Activated CD8-positive, alpha-beta memory T cell treated with anti-CD3 and anti-CD28 coated beads for 1 hour (primary cell): ENCODE measurements at places on chromosomes 3 and 15.

- DNase-seq, result no peak
These were observed 41.5 kb downstream of the CP start for GRCh38 chr3:149180057-149180573.

- no peak for DNase-seq
These were observed 436.6 kb downstream of the SOX2 start for GRCh38 chr3:182148360-182148759.

GRCh38 chr3:182465301-182466185, 327.8 kb upstream of the ATP11B start:
- no peak for DNase-seq

- no peak for DNase-seq
These were observed 244.9 kb downstream of the FAM43A start for GRCh38 chr3:194930377-194931204.

DNA sequence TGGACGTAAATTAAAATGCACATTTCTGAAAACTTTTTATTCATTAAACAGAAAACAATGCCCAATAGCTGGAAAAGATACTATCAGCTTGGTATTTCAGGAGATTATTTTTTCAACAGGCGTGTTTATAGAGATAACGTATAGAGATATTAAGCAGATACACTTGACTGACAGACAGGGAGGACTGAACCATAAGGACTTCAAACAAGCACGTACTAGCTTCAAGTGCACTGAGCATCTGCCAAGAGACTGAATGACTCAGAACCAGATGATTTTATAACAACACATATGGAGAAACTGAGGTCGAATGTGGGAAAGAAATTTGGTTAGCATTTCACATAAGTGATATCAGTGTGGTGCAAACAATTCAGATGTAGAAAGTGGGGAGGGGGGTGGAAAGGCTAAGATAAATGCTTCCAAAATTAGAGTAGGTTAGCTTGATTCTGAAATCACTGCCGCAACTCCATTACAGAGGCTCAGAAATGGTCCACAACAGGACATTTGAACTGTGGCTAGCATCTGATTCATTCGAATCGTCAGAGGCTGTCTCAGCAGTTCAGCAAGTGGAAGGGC, 103.5 kb downstream of the SEMA6D start:
- no peak for DNase-seq

GRCh38 chr3:38099518-38099917, 37.4 kb downstream of the ACAA1 start:
- no peak for DNase-seq

DNA sequence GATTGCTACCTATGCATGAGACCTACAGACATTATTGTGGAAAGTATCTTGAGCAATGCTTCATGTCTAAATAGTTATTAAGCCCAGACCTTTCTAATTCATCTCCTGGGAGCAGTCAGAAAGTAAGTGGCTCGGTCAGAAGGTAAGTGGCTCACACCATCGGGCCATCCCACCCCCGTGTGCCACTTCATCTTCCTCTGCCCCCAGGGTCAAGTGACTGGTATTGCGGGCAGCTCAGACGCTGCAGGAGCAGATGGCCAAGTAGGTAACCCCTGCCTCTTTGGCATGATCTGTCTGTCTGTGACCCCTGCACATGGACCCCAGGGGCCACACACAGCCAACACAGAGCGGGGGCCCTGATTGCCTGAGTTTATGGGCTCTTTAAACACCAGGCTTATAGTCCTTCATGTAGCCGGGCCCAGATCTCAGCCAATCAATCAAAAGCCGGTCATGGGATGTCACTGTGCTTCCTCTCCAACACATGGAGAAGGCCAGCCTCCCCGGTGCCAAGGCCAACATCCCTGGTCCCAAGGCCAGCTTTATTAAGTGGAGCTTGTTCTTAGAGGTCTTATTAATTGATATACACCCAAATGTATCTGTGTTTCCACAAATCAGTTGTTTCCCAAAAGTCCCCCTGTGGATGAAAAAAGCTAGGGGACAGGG, 42.9 kb downstream of the LARP6 start:
- DNase-seq, result no peak

- DNase-seq, result no peak
These were observed 33.9 kb downstream of the MYO5C start for GRCh38 chr15:52261498-52262242.

- no peak for DNase-seq
These were observed 348.0 kb downstream of the VPS13C start for GRCh38 chr15:61712129-61712759.

GRCh38 chr15:54839379-54839778, 357.4 kb downstream of the RSL24D1 start:
- DNase-seq, result no peak

- no peak for DNase-seq
These were observed 218.8 kb upstream of the HES1 start for GRCh38 chr3:193917158-193917557.

- no peak for DNase-seq
These were observed 43.9 kb downstream of the GABRA5 start for GRCh38 chr15:26910715-26911114.

DNA sequence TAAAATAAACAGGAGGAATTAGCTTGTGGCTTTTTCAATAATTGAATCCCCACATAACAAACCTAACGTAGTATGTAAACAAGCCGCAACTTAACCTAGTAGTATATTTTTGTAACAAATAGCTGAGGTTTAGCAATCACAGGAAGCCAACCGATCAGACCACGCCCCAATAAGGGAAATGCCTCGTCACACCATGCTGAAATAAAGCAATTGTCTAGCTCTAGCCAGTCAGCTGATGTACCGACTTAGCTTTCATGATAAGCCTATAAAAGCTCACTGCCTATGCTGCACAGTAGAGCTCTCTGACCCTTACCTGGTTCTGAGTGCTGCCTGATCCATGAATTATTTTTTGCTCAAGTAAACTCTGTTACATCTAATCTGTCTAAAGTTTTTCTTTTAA, 208.9 kb downstream of the ROBO1 start:
- DNase-seq, result no peak

GRCh38 chr3:69403454-69403853, 17.6 kb upstream of the FRMD4B start:
- DNase-seq, result no peak

- no peak for DNase-seq
These were observed 94.0 kb downstream of the OCA2 start for GRCh38 chr15:28005004-28005527.

- DNase-seq, result no peak
These were observed 835.0 kb downstream of the TBL1XR1 start for GRCh38 chr3:176362191-176362731.

DNA sequence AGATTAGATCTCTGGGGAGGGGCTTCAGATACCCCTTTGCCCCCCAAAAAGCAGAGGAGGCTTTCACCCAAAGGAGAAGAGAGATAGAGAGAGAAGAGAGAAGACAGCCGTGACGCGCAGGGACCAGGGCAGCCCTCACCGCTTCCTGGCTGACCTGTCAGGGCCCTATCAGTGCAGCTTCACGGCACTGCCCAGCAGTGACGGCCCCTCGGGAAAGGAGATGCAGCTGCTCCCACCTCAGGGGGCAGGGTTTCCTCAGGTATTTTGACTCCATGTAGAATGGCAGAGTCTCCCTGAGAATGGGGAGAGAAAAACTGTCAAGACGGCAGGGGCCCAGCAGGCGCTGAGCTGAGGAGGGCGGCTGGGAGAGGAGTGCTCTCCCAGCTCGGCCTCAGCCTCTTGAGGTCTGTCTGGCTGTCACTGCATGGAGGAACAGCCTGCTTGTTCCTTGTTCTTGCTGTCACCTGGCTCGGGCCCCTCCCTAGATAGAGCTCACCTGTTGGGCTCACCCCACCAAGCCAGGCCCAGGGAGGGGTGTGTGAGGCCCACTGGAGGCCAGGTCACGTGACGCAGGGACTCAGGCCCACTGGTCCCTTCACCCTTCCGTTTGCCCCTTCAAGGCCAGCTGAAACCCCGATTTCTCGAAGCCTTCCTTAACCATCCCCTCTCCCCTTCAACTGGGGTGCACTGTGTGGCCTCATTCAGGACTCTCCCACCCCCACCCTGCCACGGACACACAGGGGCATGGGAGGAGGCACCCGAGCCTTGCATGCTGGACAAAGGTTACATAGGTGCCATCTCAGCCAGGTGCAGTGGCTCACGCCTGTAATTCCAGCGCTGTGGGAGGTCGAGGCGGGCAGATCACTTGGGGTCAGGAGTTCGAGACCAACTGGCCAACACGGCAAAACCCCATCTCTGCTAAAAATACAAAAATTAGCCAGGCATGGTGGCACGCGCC, 28.2 kb downstream of the LOXL1 start:
- DNase-seq, result no peak

DNA sequence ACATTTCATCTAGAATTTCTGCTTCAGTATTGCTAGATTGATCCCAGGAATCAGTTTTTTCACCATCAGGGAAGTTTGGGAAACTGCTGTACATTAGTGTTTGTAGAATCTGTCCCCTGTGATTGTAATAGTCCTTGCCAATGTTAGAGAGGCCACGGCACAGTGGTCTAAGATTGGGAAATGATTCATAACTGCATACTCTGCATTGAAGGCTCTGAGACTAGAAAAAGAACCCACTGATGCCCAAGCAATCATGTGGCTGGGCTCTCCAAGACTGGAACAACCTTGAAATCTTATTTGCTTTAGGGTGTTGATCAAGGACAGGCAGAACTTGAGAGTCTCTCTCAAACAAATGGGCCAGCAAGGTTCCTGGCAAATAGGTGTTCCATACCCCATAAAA, 245.6 kb upstream of the LRTM1 start:
- no peak for DNase-seq

DNA sequence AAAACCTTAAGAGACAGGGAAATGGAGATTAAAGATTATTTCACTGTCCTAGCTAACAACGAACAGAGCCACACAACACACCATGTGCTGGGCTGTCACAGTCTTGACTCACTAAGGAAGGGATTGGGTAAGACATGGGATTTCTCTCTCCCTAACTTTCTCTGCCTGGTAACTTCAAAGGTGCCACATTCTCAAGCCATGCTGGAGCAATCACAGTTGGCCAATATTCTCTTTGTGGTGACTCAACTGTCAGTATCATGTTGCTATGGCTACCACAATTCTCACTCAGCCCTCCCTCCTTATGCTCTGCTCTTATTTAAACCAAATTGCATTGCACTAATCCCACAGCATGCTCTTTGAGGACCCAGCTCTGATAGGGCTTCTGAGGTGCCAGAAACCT, 74.0 kb downstream of the OXNAD1 start:
- DNase-seq, result no peak

DNA sequence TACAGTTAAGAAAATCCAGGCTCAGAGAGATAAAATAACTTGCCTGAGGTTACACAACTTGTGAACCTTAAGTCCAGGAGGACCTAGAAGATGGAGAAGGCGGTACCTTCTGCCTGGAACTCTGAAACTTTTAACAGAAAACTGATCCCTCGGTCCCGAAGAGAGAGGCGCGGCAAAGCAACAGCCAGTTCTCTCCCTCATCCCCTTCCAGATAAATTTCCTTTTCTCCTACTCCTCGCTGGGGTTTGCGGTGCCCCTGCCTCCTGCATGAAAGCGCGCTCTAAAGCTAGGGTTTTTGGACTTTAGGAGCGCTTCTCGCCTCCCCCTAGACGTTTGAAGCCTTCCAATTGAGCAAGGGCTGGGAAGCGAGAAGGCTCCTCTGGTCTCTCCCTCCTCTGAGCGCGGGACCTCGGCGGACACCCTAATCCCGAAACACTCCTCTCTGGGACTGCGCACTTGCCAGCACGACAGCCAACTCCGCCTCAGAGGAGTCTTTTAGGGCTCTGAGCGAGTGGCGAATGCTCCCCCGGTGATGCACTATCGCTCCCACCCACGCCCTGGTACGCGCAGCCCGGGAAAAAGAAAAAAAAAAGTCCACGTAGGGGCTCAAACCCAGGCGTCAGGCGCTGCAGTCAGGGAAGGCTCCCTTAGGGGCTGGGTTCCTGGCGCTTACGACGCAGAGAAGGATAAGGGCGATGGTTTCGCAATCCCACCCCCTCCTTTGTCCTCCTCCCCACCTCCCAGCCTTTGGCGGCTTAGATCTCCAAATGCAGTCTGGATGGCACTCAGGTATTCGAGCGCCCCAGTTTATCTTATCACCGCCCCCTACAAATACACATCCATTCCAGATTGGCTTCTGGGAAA, 7.9 kb upstream of the EOMES start:
- no peak for DNase-seq

DNA sequence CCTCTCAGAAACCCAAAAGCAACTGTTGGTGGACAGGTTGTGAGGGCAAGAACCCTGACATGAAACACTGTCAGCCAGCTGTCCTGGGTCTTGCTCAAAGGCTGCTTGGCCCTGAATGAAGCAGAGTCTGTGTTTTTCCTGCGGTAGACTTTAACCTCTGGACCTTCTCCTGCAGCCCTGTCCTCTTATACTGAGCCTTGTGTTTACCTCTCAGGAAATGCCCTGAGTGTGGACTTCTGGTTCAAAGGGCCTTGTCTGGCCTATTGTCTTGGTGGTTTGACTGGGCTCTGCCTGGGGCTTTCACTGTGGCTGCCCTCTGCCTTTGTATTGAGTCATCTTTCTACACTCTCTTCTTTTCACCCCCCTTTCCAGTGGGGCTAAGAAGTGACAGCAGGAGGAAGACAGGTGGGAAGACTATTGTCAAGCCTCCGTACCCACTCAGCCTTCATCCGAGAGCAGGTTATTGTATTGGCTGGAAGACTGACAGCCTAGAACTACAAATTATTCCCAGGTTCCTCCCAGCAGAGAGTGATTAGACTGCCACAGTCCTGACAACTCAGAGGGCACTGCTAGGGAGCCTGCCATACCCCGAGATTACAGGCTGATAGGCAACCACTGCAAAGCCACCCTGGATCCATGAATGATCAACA, 3.5 kb downstream of the SEC13 start:
- DNase-seq, result no peak

DNA sequence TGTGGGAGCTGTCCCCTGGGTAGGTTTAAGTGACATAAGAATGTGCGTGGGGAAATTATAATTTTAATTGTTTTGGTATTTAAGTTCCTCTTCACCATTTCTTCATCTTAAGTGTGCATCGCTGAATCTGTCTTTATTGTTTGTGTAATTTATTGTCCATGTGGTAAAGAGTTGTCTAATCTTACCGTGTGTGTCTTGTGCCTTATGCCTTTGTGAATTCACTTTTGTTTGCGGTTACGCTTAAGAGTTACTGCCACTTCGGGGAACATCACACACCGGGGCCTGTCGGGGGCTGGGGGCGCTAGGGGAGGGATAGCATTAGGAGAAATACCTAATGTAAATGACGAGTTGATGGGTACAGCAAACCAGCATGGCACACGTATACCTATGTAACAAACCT, 767 bp downstream of the WDR48 start:
- no peak for DNase-seq

DNA sequence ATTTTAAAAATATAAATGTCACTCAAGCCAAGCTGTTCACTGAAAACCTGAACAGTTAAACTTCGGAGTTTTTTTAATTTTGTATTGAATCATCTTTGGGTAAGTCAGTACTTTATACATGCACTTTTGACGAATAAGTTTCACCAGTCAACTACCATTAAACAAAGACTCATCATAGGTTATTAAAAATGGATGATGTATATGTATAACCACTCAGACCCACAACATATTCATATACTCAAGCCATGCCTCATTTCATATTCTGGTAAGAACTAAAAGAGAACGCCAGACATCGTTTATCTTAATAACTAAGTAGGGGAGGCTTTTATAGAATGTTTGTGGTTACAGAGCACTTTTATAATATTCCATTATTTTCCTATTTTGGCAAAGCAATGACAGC, 18.3 kb downstream of the MSL2 start:
- DNase-seq, result no peak

- DNase-seq, result no peak
These were observed 515.5 kb downstream of the CADM2 start for GRCh38 chr3:85474241-85474640.
